ENCODE measurements at places on chromosomes 7 and 10. TPM values are rescaled to one million over a fixed set of nuclear protein-coding genes. Genes with fewer than 3 reads are reported as not detected.
A peak's percentile ranks its signal among the peaks of the same experiment; 100 is the strongest.

DNA sequence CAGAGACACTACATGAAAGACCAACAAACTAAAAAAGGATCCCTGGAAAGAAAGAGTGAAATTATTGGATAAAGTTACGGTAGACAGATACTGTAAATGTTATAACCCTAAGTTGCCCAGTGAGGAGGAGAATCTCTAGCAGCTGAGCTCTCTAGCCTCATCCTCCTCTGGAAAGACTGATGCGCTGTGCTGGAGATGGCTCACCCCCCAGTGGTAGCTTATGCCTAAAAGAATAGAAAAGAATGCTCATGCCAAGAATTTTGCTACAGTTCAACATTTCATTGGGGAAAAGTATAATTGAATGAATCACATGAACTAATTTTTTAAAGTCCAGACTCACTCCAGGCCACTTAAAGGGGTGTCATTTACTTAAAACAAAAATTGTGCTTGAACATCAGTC is 50.8 kb upstream of the RNF32 start:
- no peak for DNase-seq

GRCh38 chr7:24700521-24701260 is 56.6 kb downstream of the GSDME start:
- DNase-seq = no peak

- no peak for DNase-seq
Observed at GRCh38 chr10:86023336-86023735, 343.3 kb downstream of the GRID1 start.

GRCh38 chr10:94902570-94902969 is 35.9 kb upstream of the CYP2C9 start:
- DNase-seq = peak; percentile 40

DNA sequence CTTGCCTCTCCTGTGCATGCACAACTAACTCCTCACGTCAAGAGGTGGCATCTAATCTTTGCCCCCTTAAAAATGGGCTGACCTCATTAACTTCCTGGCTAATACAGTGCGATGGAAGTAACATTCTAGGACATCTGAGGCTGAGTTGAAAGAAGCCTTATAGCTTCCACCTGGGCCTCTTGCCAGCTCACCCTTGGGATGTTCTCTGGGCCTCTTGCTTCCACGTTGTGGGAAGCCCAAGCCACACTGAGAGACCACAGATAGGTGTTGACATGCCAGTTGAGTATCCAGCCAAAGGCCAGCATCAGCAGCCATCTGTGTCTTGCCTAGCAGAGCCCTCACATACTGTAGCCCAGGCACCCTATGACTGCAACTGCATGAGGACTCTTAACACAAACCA is 60.8 kb upstream of the GDF10 start:
- no peak for DNase-seq

DNA sequence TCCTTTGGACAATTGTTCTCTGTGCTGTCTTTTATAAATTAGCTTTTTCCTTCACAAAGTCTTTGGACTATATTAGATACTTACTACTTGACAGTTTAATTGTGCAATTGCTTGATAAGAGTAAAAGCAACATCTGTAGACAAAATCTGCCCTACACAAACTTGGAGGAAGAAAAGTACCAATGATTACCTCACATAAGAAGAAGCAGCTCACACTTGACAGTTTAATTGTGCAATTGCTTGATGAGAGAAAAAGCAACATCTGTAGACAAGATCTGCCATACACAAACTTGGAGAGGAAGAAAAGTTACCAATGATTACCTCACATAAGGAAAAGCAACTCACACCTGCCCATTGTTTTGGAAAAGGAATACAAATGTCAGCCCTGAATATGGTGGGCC is 17.1 kb upstream of the SCIN start:
- no peak for DNase-seq

- no peak for DNase-seq
Observed at GRCh38 chr10:5776881-5777197, 36.4 kb downstream of the GDI2 start.

DNA sequence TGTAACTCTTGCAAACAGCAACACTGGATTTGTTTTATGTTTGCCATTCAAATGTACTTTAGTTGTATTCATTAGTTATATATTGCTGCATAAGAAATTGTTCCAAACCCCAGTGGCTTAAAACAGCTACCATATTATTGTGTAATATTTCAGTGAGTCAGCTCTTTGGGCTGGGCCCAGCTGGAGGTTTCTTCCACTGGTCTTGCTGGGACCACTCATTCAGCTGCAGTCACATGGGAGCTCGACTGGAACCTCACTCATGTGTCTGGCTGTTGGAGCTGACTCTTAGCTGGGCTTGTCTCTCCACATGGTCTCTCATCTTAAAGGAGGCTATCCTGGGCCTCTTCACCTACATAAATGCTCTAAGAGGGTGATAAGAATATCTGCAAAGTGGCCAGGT is 23.2 kb upstream of the PIP4K2A start:
- no peak for DNase-seq

- DNase-seq = no peak
Observed at GRCh38 chr10:98259606-98260315, 8.2 kb downstream of the LOXL4 start.

CDHR1 gene
- total RNA-seq = not detected

LBX1 gene
- total RNA-seq = not detected

- DNase-seq = no peak
Observed at GRCh38 chr7:132609906-132610520, 33.7 kb upstream of the PLXNA4 start.

DNA sequence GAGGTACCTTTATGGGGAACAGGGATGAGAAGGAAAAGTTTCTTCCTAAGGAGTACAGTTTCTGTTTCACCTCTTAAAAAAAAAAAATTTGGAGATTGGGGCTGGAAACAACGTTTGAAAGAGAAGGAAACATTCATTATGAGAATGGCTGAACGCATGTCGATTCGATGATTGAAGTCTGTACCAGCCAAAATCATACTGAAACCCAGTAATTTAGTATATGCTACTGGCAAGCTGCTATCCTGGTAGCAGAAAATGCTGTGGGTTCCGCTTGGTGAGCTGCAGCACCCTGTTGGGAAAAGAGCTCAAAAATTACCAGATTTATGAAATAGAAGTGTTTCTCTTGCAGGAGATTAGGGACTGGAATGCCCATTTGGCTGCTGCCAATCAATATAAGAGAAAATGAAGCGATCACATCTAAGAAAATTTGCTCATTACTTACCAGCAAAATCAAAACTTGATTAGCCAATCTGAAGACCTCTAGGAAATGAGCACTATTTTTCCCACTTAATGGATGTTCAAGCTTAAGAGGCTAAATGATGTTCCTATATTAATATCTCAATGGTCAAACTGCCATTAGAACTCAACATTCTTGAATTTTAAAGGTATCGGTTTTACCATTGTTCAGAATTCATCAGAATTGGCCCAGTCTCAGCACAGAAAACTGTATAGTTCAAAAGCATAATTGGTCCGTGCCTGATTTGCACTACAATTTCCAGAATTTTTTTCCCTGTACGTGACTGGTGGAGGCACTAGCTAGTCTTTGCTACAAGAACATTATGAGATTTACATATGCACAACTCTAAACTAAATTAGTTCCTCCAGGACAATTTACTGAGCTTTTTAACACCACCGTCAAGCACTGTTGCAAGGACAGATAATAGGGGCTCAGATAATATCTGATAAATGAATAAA is 1.2 kb upstream of the ITGB1 start:
- DNase-seq = no peak

DNA sequence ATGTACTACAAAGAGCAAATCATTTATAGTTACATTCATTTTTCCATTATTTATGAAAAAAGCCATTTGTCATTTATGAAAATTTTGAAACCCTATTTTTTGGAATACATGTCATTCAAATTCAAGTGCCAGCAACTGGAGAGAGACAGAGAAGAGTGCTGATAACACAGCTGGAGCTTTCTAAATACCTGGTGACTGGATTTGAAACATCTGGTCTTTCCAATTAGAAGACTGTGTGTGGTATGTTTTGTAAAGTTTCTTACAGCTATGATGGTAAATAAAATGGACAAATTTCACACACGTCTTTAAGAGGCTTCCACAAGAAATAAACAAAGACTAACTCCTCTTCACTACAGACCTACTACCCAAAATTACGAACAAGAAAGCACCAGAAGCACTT is 56.8 kb downstream of the CHCHD3 start:
- DNase-seq = no peak

SUN3 gene
- 1.1 TPM for total RNA-seq

THSD7A gene
- total RNA-seq = 5.9 TPM

TRIM50 gene
- total RNA-seq = not detected

DNA sequence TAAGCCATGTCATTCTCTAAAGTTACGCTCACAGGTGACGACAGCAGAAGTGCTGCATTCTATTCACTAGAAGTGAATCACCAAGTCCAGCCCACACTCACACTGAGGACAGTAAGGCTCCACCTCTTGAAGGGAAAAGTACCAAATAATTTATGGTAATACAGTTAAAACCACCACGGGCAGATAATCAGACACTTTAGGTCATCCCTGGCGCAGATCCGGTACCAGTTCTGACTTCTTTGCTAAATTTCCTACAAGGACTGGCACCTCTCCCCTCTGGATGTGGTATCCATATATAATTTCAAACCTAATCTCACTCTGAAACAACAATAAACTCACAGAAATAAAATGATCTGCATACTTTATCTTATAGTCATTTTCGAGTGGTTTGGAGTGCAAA is 954.7 kb upstream of the GHITM start:
- no peak for DNase-seq

CELF2 gene
- not detected for total RNA-seq

HMX3 gene
- total RNA-seq = not detected

C1QL3 gene
- not detected for total RNA-seq

NKX1-2 gene
- not detected for total RNA-seq

TAS2R5 gene
- 3.6 TPM for total RNA-seq

GRCh38 chr7:136884492-136884891 is 16.0 kb downstream of the CHRM2 start:
- no peak for DNase-seq

DNA sequence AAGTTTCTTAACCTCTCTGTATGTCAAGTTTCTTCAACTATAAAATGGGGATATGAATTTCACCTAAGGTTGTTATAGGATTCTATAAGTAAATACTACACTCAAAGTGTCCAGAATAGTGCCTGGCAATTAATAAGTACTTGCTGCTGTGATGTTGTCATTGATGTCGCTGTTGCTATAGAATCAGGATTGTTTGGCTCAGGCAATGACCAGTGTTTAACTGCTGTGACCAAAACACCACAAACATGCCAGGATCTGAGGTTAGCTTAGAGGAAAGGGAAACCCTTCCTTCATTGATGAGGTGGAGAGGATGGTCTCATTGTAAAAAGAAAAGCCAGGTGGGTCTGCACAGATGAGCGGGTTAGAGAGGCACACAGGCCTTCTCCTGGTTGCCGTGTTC is 223.1 kb upstream of the INHBA start:
- DNase-seq = no peak

DNA sequence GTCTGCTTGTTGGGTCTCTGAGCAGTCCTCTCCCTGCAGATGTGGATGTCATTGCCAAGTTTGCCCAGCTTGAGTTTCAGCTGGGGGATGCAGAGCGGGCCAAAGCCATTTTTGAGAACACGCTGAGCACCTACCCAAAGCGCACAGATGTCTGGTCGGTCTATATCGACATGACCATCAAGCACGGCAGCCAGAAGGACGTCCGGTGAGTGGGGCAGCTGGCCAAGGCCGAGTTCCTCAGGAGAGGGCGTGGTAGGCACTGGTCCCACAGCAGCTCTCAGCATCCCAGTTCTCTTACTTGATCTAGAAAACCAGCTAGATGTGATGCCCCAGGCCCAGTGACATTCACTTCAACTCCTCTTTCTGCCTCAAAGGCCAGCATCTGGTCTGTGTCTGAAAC is 7.7 kb downstream of the CALHM2 start:
- no peak for DNase-seq

GRCh38 chr10:126569513-126570244 is 100.8 kb downstream of the C10orf90 start:
- DNase-seq = no peak

DNA sequence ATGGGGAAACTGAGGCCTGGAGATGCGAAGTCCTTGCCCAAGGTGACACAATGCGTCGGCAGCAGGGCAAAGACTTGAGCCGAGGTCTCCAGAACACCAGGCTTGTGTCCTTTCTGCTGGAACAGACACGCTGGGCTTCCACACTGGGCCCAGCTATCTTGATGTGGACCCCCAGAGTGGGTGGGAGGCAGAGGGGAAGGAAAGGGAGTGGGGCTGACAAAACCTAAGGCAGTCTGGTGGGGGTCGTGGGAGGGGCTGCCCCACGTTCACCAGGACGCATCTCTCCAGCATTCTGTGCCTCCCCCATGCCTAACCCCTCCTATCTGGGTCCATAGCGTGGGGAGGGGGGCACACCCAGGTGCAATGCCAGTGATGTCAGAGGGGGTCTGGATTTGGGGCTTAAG is 38.1 kb downstream of the PPIF start:
- DNase-seq = no peak

- DNase-seq = no peak
Observed at GRCh38 chr10:108755646-108756045, 1167.7 kb downstream of the XPNPEP1 start.

ZNF716 gene
- not detected for total RNA-seq

- no peak for DNase-seq
Observed at GRCh38 chr10:76882245-76882644, 755.4 kb downstream of the KCNMA1 start.

GRCh38 chr7:88395715-88396114 is 89.0 kb upstream of the STEAP4 start:
- no peak for DNase-seq

DNA sequence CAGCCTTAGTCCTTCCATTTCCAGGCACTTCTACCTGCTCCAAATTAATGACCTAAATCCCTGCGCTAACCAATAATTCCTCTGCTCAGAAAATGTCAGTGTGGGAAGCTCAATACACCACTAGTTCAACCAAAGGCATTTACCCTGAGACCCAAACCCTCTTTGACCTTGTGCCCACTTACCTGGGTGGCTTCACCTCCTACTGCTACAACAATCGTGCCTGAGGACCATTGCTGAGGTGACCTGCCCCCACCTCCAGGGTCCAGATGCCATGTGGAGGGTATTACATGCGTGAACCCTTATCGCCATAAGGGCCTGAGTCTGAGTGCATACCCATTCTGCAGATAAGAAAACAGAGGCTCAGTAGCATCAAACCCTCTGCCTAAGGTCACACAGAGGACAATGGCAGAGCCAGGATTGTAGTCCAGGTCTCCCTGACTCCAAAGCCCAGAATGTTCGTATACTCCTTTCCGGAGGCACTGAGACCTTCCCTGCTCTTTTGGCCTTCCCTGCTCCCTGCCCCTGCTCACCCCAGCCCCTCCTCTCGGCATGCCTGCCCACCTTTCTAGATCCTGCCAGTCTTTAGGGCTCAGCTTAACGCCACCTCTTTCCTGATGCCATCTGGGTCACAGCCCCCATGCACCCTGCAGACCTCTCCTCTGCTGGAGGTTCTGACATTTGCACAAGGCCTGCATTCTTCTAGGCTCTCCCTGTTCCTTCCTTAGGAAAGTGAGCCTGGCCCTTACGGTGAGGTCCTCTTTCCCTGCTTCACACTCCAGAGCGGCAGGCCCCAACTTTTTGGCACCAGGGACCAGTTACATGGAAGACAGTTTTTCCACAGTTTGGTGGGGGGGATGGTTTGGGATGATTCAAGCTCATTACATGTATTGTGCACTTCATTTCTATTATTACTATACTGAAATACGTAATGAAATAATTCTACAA is 94.9 kb downstream of the CHST15 start:
- no peak for DNase-seq

All from Calu3 (cell line).